Stimulated activated CD4-positive, alpha-beta T cell treated with anti-CD3 and anti-CD28 coated beads, Interleukin-1b, Interleukin-23, amount 100 ng/mL, for 24 hours (primary cell): ENCODE measurements at places on chromosomes 4 and X.

DNA sequence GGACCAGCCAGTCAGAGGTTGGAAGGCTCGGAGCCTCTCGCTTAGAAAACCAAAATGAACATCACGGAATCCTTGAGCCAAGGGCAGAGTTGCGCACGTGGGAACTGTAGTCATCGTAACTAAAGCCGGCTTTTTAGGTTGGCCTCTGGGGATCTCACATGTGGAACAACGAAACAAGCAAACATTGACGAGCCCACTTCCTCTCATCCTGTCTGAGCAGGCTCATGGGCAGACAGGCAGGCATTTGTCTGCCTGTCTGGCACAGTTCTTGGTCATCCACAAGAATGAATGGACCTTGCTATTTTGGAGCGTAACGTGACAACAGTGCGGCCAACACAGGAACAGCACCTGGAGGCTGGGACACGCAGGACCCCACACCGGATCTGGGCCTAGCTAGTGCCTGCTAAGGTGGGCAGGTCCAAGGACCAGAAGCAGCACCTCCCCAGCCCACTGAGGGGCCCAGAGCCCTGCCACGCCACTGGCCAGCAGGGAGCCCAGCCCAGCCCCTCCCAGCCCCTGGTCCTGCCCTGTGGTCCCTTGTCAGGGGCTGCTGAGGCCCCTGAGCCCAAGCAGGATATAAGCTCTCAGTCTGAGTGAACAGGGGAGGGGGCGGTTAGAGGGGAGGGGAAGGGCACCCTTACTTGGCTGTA is 9.2 kb upstream of the TREX2 start:
- DNase-seq: no peak

- no peak for DNase-seq
Observed at GRCh38 chr4:3290476-3290875, 2.3 kb upstream of the RGS12 start.

DNA sequence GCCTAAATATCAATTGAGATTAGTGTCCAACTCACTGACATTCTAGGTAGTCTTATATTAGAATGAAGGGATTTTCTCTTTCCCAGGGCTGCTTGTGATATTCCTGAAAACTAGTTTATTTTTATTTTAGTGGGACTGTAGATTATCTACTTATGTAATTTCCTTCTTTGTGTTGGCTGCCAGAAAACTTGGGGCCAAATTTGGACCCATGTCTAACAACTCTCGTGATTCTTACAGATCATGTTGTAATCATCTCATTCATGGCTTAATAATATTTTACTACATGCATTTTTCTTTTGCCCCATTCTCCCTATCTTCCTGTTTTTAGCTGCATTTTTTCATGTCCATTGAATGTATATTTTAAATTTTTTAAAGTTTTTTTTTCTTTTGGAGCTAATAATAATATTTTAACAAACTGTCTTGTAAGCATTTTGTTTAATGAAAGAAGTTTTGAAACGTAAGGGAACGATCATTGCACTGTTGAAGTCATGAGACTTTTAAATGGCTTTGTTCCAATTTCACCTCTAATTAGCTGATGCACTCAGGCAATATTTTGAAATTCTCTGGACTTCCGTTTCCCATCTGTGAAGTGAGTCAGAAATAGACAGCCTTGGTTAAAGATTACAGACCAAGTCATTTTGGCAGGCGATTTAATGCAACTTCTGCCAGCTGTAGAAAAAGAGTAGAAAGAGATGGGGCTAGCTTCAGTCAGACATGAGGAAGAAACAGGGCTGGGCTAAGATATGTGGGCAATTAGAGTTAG is 14.3 kb upstream of the TDO2 start:
- no peak for DNase-seq

DNA sequence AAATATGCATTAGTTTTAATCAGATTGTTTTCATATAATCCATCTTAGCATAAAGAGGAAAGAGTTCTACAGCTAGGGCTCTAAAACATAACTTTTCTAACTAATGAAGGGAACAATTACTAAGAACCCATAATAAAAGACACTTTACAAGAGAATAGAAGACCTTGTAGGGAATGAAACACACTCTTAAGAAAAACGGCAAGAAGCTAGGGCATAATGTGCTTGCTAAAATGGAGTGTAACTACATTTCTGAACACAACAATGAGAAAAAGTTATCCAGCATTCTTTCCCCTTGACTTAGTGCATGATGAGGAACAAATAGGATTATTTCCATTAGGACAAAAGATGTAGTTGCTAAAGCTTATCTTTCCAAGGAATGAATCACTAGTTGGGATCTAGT is 54.6 kb downstream of the ARHGAP6 start:
- DNase-seq: no peak

- DNase-seq: no peak
Observed at GRCh38 chr4:138259271-138259670, 17.1 kb upstream of the SLC7A11 start.

- no peak for DNase-seq
Observed at GRCh38 chrX:123184219-123184865, at the start of gene GRIA3. TSS of gene GRIA3 (plus strand) at chrX:123184278. CDS start at chrX:123184536, 258 bp downstream.

- no peak for DNase-seq
Observed at GRCh38 chrX:149510386-149510785, 5.3 kb upstream of the IDS start.

DNA sequence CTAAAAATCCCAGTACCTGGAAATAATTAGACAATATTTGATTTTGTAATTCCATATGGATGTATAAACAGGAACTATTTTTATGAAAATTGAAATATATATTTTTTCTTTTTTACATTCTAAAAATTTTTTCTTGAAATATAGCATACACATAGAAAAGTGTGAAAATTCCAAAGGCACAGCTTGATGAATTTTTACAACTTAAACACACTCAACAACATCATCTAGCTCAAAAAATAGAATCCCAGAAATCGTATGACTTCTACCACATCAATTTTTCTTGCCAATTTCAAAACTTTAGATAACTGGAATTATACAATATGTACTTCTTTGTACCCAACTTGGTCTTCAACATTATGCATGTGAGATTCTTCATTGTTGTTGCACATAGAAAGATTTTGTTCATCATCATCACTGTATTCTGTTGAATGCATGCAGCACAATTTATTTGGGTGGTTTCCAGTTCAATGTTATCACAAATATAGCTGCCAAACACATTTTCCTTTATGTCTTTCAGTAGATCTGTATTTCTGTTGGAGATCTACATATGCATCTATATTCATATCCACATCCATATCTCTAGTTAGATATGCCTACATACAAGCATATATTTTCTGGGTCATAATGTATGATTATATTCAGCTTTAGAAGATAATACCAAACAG is 340.7 kb upstream of the SLIT2 start:
- DNase-seq: no peak

DNA sequence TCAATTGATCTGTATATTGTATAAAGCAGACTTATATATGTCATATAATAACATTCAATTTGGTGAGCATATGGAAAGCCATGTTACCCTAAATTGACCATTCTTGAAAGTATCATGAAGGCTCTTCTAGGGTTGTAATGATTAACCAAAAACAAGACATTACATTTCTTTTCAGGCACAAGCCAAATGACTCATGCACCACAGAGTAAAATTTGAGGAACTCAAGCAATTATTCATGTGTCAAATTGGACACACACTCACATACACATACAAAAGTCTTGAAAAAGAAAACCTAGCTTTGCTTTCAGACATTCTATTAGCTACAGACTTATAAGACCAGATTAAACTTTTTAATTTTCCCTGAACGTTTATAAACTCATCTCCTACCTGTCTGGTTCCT is 146.5 kb upstream of the PCDH18 start:
- no peak for DNase-seq

DNA sequence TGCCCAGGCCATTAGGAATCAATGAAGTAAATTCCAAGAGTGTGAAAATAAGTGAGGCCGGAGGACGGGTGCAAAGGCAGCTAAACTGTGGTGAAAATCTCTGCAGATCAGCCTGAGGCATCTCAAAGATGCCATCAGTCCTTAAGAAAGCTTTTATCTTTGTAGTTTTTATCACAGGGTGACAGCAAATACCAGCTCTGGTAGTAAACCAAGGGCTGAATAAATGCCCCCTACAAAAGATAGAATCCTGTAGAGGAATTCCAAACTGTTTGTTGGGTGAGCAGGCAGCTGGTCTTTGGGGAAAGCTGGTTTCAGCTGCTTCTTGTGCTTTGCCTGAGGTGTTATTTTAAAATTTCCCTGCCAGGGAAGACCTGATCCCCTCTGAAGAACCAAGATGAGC is 21.6 kb upstream of the RBM47 start:
- no peak for DNase-seq

- DNase-seq: no peak
Observed at GRCh38 chr4:54999003-54999402, 126.4 kb downstream of the KDR start.

DNA sequence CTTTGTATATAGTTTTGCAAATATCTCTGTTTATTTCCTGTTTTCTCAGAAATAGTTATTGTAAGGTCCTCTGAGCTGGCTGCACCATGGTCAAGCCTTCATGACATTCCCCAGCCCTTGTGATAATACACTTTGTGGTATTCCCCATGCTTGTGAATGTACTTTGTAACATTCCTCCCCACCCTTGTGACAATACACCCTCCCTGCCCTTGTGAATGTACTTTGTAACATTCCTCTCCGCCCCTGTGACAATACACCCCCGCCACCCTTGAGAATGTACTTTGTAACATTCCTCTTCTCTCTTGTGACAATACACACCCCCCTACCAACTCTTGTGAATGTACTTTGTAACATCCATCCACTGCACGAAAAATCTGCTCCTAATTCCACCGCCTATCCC is 530.7 kb downstream of the CENPC start:
- DNase-seq: no peak

- DNase-seq: no peak
Observed at GRCh38 chr4:74389494-74389893, 24.5 kb downstream of the EREG start.

- no peak for DNase-seq
Observed at GRCh38 chr4:169062897-169063244, 52.8 kb upstream of the CBR4 start.

DNA sequence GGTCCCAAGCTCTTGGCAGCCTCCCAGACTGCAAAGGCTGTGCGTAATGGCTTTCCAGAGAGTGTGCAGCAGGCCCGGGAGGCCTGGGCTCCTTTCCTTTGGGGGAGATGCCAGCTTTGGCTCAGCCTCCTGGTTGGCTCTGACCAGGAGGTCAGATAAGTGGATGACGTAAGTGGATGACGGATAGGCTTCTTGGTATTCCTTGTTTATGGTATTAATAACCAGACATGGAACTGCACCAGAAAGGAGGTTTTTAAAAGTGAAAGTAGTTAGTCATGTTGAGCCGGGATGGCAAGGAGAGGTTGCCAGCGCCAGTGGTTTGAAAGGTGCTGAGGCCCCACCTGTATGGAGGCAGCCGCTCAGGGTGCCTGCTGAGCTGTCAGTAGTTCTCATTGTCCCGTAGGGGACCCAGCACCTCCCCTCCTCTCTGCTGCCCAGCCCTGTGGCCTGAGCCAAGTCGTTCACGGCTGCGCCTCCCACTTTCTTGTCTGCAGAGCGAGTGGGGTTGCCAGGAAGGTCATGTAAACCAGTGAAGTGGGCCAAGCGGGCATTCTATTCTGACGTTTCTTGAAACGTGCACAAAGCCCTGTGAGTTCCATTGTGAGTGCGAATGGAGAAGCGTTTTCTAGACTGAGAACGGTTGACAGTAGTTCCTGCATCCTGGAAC is 28.7 kb upstream of the STOX2 start:
- DNase-seq: no peak

DNA sequence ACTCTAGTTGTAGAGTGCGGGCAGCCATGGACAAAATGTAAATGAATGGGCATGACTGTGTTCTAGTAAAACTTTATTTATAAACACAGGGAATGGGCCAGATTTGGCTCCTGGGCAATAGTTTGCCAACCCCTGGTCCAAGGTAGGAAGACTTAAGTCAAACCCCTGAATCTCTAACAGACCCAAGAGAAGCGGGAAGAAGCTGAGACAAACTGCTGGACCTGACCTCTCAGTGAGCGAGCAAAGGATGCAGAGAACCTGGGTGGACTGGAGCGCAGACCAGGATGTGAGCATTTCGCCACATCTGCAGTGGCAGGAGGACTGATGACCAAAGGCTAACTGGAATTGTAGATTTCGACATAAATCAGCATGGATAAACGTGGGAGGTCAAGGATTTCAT is 201.6 kb downstream of the STIM2 start:
- DNase-seq: no peak

GRCh38 chr4:17930256-17930655 is 91.3 kb downstream of the LCORL start:
- no peak for DNase-seq

DNA sequence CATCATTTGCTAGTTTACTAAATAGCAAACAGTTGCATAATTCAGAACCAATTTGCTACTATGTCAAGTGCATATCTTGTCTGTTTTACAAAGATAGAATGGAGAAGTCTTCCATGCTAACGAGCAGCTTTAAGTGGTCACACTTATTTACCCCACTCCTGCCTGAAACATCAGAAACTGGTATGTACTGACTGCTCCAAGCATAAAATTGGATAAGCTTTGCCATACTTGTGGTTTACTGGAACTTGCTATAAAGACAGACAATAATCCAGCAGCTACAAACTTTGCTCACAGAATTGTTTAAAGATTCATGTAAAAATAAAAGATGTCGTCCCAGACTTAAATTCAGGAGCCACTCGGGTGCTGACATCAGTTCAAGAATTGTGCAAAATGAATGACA is 13.3 kb upstream of the CDKL2 start:
- DNase-seq: no peak

- DNase-seq: no peak
Observed at GRCh38 chr4:77036206-77036605, 39.6 kb downstream of the CCNI start.

- no peak for DNase-seq
Observed at GRCh38 chrX:74449937-74450330, 28.6 kb downstream of the SLC16A2 start.

DNA sequence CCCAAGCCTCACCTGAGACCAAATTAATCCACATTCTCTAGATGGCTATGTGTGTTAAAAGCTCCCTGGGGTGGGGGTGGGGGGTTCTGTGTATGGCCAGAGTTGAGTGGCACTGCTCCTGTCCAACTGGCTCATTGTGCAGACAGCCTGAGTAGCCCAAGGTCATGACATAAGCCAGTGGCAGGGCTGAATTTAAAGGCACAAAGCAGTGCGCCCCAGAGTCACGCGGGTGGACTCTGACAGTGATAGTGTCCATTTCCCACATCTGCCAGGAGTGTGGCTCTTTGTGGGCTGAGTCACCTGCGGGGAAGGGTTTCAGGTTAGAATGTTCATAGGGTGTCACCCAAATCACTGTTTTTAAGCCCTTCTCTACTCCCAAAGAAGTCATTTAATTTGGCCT is 45.4 kb downstream of the SCD5 start:
- DNase-seq: no peak

- DNase-seq: no peak
Observed at GRCh38 chrX:44459501-44459900, 83.2 kb downstream of the FUNDC1 start.

- no peak for DNase-seq
Observed at GRCh38 chrX:26109142-26109541, 29.0 kb upstream of the MAGEB18 start.

GRCh38 chr4:65508168-65508567 is 162.1 kb downstream of the EPHA5 start:
- DNase-seq: no peak

GRCh38 chrX:13265549-13266132 is 54.2 kb downstream of the ATXN3L start:
- DNase-seq: no peak
